Activated CD4-positive, alpha-beta T cell treated with anti-CD3 and anti-CD28 coated beads for 24 hours (primary cell): ENCODE measurements at places on chromosomes 4 and X.

DNA sequence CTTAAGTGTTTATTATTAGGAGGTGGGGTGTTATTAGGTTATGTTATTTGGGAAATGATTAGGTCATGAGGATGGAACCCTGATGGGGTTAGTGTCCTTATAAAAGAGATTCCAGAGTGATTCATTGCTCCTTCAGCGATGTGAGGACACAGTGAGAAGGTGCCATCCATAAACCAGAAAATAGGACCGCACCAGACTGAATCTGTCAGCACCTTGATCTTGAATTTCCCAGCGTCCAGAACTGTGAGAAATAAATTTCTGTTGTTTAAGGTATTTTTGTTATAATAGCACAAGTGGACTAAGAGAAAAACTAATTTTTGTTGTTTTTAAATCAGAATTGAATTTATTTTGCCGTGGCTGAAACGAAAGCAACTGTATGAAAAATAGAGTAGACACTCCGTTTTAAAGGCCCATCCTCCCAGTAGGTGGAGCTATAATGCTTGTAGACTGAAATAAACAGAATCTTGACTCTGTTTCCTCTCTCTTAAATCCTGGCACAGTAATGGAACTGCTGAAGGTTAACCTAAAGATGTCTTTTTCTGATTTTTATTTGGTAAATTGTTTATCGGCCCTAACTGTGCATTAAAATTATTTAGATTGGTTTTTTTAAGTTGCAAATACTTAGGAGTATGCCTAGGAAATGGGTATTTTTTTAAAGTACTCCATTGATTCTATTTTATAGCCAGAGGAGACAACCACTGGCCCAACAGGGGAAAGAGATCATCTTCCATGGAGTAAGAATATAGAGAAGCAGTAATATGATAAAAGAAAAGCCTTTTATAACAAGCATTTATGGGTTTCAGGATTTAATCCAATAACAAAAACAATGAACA lies 133.2 kb upstream of the ADAMTS3 start:
- no peak for DNase-seq

DNA sequence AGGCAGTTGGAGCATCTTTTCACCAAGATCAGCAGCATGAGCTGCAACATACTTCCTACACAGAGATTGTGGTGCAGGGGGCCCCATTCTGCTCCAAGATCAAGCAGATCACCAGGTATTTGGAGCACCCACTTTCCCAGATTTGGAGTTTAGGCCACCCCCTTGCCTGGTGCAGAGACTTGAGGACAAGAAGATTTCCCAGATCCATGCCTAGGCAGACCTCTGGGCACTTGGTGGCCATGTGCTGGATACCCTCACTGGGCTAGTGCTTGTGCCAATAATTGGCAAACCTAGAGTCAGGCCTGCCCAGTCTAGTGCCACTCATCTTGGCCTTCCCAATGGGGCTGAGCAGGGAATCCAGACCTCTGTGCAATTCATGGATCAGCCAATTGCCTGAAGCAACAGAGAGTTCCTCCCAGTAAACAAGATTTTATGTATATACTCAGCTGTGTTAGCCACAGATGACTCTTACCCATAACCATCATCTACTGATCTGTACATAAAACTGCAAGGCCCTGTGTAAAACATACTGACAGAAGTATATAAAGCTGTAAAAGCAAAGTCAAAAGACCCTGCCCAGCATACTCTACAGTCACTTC lies 228.4 kb upstream of the EMCN start:
- no peak for DNase-seq

- no peak for DNase-seq
Measured at GRCh38 chr4:47451657-47452056, 11.8 kb downstream of the COMMD8 start.

DNA sequence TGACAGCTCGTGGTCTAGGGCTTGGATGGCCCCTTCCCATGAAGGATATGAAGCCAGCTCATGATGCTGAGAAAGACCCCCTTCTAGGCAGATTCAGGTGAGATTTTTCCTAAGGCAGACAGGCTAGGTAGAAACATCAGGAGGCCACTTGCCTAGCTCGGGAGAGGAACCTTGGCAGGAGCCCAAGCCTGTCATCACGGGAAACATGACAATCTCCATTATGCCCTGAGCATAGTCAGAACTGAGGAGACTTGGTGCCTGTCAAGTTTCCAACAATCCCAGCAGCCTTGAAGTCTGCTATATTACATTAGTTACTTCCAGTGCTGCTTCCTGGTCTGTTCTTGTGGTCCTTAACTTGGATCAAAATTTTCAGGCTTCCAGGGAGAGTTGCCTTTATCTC lies 18.7 kb upstream of the WDR1 start:
- DNase-seq, result no peak

GRCh38 chrX:63686878-63687714 lies 97.9 kb downstream of the ARHGEF9 start:
- no peak for DNase-seq
